Smooth muscle cell of the umbilical artery (primary cell): ENCODE measurements at places on chromosomes 11 and 22. TPM values are rescaled to one million over a fixed set of nuclear protein-coding genes. Genes with fewer than 3 reads are reported as not detected.

Gene MMP8
- total RNA-seq: 1.4 and 1.5 TPM in 2 replicates

Gene CCDC87
- total RNA-seq: 0.32 and 0.89 TPM in 2 replicates

Gene ST14
- not detected in 2 replicates for total RNA-seq

Gene MSANTD4
- 60.8 and 62.7 TPM in 2 replicates for total RNA-seq

Gene OR2AG2
- total RNA-seq: 0.28 TPM in 1 of 2 replicates, not detected in the other

Gene PKDREJ
- total RNA-seq: under 0.01 TPM in 1 of 2 replicates, not detected in the other

Gene MYOD1
- total RNA-seq: not detected in 2 replicates

Gene CCDC89
- 2.5 and 3.6 TPM in 2 replicates for total RNA-seq

Gene KRTAP5-9
- not detected in 2 replicates for total RNA-seq

Gene CELSR1
- 1.5 and 7.3 TPM in 2 replicates for total RNA-seq

Gene APOL1
- total RNA-seq: 14.6 and 29.1 TPM in 2 replicates

Gene MISFA
- 0.09 TPM in 1 of 2 replicates, not detected in the other for total RNA-seq

Gene PANX2
- 1.5 and 2.0 TPM in 2 replicates for total RNA-seq

Gene NELL1
- total RNA-seq: not detected in 2 replicates

Gene VSIG2
- not detected in 2 replicates for total RNA-seq

Gene IGSF9B
- total RNA-seq: under 0.01 and 0.51 TPM in 2 replicates

Gene WNT11
- 0.30 and 0.37 TPM in 2 replicates for total RNA-seq

Gene OR52N5
- total RNA-seq: not detected in 2 replicates

Gene TPBGL
- under 0.01 and 0.05 TPM in 2 replicates for total RNA-seq

Gene SLCO2B1
- total RNA-seq: 0.30 and 0.88 TPM in 2 replicates

Gene CD3E
- not detected in 2 replicates for total RNA-seq

Gene OR2D2
- total RNA-seq: 0.78 TPM in 1 of 2 replicates, not detected in the other

Gene KCNJ1
- total RNA-seq: not detected in 2 replicates

Gene VWCE
- total RNA-seq: 1.6 and 1.8 TPM in 2 replicates

Gene PPP1R14B
- 175 and 215 TPM in 2 replicates for total RNA-seq

Gene MRPL49
- 44.0 and 47.2 TPM in 2 replicates for total RNA-seq

Gene PARVA
- 57.0 and 80.9 TPM in 2 replicates for total RNA-seq

Gene SERPING1
- total RNA-seq: 4.5 and 7.9 TPM in 2 replicates

Gene GLYATL2
- total RNA-seq: 0.97 and 1.8 TPM in 2 replicates

Gene GTPBP1
- total RNA-seq: 25.2 and 61.2 TPM in 2 replicates

Gene LMO2
- total RNA-seq: 0.09 TPM in 1 of 2 replicates, not detected in the other

Gene MFRP
- total RNA-seq: not detected in 2 replicates

Gene RNF121
- total RNA-seq: 49.9 and 53.7 TPM in 2 replicates

Gene ALDH3B1
- total RNA-seq: 20.8 and 34.4 TPM in 2 replicates

Gene VSTM5
- 0.32 TPM in 1 of 2 replicates, not detected in the other for total RNA-seq

Gene PNPLA3
- 5.3 and 7.5 TPM in 2 replicates for total RNA-seq

Gene GDPD4
- total RNA-seq: 0.69 TPM in 1 of 2 replicates, not detected in the other

Gene RHOD
- 9.7 and 10.1 TPM in 2 replicates for total RNA-seq

Gene HMOX1
- 60.9 and 90.2 TPM in 2 replicates for total RNA-seq

Gene SF3B2
- 113 and 163 TPM in 2 replicates for total RNA-seq

Gene SHANK2
- total RNA-seq: 3.7 and 6.8 TPM in 2 replicates

Gene OR8D4
- not detected in 2 replicates for total RNA-seq

Gene MIOX
- total RNA-seq: not detected in 2 replicates

Gene CASP5
- not detected in 2 replicates for total RNA-seq

Gene RAB38
- 1.5 and 2.9 TPM in 2 replicates for total RNA-seq

Gene UNC93B1
- 22.4 and 23.5 TPM in 2 replicates for total RNA-seq
